RWPE2 (cell line): ENCODE measurements at places on chromosomes 4 and X.

DNA sequence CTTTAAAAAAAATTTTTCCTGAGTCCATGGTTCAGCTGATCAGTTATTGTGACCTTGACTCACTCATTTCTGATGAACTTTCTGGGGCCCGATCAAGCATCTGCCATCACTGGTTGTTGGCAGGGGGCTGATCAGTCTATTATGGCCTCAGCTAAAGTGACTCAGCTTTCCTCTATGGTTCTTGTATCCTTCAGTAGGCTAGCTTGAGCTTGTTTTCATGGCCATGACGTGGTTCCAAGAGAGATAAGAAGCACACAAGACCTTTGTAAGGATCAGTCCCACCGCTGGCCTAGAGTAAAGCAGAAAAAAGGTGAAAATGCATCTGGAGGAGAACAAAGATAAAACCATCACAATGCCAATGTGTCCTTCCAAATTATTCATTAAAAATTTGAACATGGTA is 29.8 kb upstream of the EPGN start:
- no peak for DNase-seq

- DNase-seq = no peak
These were observed 50.3 kb downstream of the MAML3 start for GRCh38 chr4:140103676-140104075.

GRCh38 chr4:31325300-31325699 is 605.1 kb downstream of the PCDH7 start:
- no peak for DNase-seq

- DNase-seq = no peak
These were observed 14.3 kb downstream of the ANTXR2 start for GRCh38 chr4:80058740-80059139.

DNA sequence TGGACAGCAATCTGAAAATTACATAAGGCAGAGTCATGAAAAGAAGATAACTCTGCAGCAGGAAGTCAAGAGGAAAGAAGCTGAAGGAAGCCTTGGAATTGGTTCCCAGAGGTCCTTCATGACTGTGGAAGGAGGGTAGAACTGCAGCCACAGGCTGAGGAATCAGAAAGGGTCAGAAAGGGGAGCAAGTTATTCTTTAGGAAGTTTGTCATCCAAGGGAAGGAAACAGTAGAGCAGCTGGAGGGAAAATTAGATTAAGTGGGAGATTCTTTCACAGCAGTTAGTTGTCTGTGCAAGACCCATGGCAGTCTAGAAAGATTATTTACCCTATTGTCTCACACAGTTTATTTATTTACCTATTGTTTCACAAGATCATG is 9.3 kb upstream of the ADH1C start:
- no peak for DNase-seq

DNA sequence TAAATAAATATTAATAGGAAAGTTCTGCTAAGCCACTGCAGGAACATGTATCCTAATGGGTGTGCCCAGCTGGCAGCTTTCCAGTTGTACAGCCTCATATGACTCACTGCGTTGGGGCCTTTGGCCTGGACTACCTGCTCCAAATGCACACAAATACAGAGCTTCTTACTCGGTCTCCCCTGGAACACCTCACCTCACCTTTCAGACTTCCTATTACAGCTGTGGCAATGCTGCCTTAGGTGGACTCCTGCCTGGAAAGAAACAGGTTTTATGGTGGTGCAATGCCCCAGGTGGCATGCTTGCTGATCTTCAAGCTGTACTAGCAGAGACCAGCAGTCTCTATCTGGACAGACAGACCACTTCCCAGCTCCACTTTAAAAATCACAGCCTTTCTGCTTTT is 85.7 kb upstream of the EXOC1L start:
- peak; percentile 93 for DNase-seq

DNA sequence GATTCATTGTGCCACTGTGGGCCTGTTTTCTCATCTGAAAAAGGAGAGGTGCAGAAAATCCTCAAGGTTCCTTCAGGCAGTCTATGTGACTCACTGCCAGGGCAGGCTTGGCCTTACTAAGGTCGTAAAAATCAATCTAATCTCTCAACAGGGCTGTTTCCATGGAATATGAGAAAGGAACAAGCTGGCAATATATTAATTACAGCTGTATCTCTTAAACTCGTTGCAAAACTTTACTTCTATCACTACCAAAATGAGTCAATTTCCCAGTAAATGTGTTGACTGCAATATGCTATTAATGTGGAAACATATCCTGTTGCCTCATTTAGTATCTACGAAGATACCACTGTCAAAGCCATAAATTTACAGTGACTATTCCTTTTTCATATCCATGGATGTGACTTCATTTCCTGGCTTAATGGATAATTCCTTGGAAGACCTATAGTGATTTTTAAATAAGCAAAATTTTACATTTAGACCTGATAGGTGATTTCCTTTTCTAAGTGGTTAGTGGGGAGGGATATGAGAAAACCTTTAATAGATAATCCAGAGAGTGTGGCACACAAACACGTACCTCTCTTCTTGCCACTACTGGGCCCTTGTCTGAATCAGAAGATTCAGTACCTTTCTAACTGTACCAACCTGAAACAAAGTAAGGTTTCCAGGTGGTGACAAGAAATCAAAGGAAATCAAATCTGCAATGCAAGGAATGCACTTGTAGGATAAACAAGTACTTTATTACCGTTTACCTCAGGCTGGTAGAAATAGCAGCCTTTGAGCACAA is 127.4 kb upstream of the FTHL17 start:
- DNase-seq = peak; percentile 38

DNA sequence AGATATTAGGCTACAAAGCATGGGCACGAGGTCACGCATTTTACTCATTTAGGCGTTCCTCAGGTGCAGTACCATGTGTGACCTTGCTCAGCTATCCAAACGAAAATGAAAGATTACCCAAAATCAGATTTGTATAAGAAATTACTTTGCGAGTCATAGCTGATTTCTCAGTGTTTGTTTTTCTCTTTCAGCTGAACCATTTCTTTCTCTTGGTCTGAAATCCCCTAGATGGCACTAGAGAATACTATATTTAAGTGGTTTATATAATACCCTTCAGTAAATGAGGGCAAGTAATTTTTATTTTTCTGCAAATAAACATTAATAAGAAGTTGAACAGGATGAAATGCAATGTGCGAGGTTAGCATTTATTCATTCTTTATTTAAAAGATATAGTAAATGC is 496.6 kb downstream of the STIM2 start:
- no peak for DNase-seq

- DNase-seq = no peak
These were observed 338.3 kb upstream of the NR3C2 start for GRCh38 chr4:148780426-148781005.

GRCh38 chr4:7222521-7222920 is 30.2 kb downstream of the SORCS2 start:
- no peak for DNase-seq

DNA sequence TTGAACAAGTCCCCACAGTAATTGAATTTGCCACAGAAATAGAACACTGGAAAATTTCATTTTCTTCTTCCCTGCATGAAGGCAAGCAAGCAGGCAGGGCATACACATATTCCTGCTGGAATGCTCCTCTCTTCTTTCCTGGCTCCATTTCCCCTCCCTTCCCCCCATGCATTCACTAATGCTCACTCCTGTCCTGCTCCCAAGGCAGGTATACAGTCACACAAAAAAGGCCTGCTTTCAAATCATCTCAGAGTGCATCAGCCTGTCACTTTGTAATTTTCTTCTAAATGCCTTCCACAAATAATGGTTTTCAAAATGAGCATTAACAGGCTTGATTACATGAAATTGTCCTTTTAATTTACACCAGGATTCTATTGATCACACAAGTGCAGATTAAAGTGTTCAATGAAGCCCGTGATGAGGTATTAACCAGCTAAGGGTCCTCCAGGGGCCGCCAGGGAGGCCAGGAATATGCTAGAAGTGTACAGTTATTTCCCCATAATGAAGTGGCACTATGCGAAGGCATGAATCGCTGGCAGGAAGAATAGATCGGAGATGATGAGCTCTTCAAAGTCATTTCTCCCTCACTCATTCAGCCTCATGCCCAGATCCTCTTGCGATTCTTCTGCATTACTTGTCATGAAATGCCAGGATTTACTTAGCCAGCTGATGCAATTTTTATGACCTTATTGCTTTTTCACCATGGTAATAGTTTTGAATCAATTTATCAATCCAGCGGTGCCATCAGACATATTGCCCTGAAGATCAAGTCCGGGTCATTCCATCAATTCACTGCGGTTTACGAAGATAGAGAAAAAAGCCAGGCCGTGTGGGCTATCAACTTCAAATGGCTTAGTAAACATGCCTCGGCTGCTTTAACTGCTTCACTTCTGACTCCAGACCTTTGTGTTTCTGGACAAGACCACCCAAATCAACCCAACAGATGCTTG is 243.5 kb downstream of the GPAT3 start:
- DNase-seq = no peak

- no peak for DNase-seq
These were observed 925.6 kb downstream of the SH3BGRL start for GRCh38 chrX:82127228-82128123.

DNA sequence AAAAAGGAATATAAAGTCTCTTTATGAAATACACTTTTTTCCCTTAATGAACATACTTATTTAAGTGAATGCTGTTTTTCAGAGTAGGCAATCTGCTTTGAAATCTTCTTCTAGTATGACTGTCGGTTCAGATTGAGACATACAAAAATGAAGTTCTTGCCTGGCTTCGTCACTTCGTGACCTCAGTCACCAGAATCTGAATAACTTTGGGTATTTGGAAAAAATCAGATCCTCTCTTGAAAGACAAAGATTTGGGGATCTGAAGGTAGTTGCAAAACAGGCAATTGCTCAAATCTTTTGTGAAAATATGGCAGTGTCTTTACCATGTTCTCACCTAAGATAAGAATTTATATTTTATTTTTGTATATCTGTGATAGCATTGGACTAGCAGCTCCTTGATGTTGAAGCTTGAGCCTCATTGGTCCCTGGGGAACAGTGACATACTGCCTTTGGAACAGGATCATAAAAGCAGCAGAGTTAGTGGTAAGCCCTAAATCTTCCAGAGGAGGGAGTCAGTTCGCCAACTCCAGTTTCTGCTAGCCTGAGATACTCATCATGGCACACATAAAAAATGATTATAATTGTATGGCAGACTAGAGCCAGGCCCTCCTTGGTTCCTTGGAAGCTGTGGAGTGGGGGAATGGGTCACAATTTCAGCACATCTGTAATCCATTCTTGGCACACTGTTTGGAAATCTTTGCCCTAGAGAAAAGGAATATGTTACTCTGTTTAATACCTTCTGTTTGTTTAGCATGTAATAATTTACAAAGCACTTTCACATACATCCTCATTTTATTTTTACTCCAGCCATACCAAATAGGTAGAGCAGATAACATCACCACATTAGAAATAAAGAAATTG is 5.0 kb downstream of the ARFIP1 start:
- DNase-seq = no peak

DNA sequence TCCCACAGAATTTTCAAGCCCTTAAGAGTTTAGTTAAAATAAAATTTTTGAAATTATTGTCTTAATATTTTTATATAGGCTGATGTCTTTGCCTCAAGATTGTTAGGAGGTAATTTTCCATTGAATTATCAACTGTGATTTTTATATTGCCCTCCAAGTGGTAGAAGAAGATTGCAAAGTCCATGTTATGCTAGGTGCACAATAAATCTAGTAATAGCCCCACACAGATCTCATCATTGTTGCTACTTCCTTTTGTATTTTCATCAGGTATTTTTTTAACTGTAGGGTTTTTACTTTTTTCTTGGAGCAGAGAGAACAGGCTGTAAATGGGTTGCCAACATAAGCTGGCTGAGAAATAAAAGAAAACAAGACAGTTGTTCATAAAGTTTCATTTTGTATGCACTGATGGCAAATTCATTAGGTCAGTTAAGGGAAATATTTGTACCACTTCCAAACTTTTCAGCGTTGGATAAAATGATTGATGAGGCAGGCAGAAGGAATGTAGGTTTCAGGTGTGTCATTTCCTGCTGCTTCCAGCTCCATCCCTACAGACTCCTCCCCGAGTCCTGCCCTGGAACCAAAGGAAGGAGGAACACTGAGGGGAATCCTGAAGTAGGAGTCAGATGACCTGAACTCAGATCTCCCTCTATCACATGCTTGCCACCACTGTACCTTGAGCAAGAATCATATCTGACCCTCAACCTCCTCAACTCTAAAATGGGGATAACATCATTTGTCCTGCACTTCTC is 105.5 kb downstream of the PRRG1 start:
- no peak for DNase-seq
